RKO (cell line): ENCODE measurements at places on chromosomes 2 and 18.

- DNase-seq, result no peak
Measured at GRCh38 chr2:218899147-218899546, 18.5 kb downstream of the WNT10A start.

DNA sequence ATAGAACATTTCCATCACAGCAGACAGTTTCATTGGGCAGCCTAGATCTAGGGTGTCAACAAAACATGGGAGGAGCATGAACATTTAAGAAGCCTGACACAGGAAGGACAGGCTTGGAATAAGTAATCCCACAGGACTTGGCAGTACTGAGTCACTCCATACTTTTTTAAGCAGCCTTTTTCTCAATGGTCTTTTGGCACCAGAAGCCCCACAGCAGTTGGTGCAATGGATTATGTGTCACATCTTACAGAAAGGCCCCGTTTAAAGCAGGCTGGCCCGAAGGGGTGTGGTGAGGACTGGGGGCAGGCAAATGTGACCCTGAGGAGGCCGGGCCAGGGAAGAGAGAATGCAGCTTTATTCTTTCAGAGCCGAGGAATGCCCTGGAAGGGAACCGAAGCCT lies 26.6 kb downstream of the SPTBN1 start:
- DNase-seq, result no peak

- DNase-seq, result no peak
Measured at GRCh38 chr2:189791338-189792042, 7.2 kb downstream of the PMS1 start.

- DNase-seq, result no peak
Measured at GRCh38 chr2:17191223-17191622, 327.0 kb downstream of the RAD51AP2 start.

DNA sequence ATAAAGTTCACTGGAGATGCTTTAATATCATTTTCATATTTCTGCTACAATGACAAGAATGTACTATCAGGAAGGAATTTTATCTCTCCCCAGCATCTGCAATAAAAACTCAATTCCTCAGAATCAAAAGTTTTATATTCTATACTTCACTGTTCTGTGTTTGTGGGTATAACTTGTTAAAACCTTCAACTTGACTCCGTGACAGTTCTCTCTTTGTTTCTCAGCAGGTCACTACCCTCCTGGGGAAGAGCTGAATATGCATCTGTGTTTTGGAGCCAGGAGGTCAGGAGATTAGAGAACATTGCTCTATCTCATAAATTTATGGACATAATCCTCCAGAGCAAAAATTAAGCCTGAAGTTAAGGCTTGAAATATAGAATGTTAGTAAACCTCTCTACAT lies 411.4 kb downstream of the TRIB2 start:
- DNase-seq, result no peak

- DNase-seq, result no peak
Measured at GRCh38 chr2:21353879-21354679, 230.3 kb downstream of the TDRD15 start.

- no peak for DNase-seq
Measured at GRCh38 chr2:106695919-106696318, 190.0 kb downstream of the ST6GAL2 start.

DNA sequence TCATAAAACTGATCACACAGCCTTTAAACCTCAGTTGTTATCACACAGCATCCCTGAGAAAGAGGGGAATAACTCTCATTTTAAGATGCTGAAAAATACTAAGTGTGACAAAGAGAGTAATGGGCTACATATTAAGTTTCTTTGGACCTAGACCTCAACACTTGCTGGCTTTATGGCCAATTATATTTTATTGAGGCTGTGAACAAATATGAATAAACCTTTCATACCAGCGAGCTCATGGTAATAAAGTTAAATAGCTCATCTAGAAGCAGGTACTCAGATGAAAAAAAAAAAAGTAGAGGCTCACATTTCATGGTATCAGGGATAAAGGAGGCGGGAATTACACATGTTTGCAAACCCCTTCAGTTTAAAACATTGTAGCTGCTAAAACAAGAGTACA lies 75.7 kb downstream of the DOCK10 start:
- no peak for DNase-seq

DNA sequence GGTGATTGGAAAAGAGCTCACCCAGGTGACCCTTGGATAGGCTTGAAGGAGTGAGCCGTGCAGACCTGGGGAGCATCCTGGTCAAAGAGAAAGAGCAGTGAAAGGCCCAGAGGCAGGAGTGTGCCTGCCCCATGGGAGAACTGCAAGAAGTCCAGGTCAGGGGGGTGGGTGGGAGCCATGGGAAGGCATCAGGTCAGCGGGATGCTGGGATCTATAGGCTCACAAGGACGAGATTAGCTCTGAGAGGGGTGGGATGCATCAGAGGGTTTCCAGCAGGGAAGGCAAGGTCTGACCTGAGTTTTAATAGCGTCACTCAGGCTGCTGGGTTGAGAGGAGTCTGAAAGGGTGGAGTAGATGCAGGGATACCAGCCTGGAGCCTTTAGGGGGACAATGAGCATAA lies 158.6 kb downstream of the SMAD7 start:
- no peak for DNase-seq

GRCh38 chr2:236162882-236163470 lies 5.2 kb downstream of the GBX2 start:
- DNase-seq, result no peak

- no peak for DNase-seq
Measured at GRCh38 chr2:201185863-201186262, 2.9 kb downstream of the CASP10 start.

DNA sequence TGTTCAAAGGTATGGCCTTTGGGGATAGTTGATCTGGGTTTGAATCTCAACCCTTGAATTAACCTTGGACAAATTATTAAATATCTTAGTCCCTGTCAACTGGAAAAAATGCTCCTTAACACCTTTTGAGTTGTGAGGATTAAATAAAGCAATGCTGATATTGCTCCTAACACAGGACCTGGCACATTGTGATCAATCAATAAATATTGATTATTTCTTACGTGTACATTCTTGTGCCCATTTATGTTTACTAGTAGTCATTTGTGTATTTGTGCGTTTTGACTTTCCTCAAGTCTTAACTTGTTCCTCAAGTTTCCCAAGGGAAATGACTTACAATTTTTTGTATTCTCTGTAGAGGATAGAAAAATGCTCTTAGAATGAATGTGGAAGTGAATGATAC lies 19.6 kb upstream of the FIGN start:
- DNase-seq, result no peak

- no peak for DNase-seq
Measured at GRCh38 chr2:104861351-104862057, 7.6 kb downstream of the POU3F3 start.

DNA sequence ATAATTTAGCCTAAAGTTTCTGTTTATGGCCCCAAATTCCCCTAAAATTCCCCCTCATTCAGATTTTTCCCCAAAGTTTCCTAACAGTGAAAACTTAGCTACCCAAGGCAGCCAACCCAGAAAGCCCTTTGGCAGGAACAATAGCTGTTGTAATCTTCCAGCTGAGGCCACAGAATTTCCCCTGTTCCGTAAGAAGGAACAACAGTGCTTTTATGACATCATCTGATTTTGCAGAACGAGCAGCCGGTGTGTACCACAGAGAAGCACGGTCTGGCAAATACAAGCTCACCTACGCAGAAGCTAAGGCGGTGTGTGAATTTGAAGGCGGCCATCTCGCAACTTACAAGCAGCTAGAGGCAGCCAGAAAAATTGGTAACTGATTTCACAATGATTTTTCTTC lies 6.3 kb downstream of the TNFAIP6 start:
- DNase-seq, result no peak

DNA sequence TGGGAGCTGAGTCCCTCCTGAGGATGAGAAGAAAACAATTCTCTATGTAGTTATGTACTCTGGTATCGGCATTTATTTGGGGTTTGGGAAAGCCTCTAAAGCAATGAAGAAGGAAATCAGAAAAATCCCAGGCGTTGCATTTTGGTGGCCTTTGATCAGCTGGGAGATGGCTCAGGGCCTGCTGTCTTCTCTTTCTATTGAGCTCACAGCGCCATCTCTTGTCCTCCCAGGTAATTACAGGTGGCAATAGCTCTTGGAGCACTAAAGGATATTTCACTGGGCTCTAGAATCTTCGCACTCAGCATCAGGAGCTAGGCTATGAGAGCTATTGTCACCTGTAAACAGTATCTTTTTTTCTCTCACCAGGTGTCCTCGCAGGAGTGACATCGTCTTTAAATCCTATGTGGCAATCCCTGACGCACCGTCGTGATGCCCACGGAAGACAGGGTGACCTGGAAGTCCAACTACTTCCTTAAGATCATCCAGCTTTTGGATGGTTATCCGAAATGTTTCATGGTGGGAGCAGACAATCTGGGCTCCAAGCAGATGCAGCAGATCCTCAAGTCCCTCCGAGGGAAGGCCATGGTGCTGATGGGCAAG lies 76.1 kb upstream of the PMAIP1 start:
- peak; percentile 39 for DNase-seq

DNA sequence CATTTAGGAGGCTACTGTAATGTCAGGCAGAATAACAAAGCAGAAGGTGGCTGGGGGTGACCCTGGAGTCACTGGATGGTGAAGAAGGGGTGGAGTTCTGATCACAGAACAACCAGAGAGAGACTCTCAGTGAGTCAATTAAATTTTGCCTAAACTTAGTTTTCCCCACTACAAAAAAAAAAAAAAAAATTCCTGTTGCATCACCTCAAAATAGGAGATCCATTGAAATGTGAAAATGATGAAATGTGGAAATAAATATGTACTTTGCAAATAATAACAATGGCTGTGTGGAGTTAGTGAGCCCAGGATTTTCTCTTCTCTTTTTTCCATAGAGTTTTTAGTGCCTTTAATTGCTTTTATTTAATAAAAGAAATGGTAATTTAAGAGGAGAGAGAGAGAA lies 165.5 kb downstream of the GFPT1 start:
- DNase-seq, result no peak

- no peak for DNase-seq
Measured at GRCh38 chr2:84299211-84299775, 159.8 kb downstream of the SUCLG1 start.

GRCh38 chr2:56615760-56616159 lies 432.0 kb downstream of the CCDC85A start:
- DNase-seq, result no peak

DNA sequence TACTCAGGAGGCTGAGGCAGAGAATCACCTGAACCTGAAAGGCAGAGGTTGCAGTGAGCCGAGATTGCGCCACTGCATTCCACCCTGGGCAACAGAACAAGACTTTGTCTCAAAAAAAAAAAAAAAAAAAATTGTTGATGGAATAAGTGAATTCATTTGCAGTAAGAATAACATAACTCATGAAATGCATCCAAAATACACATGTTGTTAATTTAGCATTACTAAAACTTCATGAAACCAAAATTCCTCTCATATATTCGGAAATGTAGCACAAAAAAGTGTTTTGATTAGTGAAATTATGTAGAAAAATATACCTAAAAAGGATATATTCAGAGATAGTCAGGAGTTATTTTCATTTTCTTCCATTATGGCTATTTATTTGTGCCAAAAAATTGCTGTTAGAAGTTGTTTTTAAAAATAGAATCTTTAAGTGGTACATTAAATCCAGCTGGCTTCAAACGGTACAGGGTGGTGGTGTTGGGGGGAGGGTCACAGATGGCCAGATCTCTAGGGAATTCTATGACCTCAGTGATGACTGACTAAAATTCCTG lies 78.2 kb upstream of the UGP2 start:
- no peak for DNase-seq

DNA sequence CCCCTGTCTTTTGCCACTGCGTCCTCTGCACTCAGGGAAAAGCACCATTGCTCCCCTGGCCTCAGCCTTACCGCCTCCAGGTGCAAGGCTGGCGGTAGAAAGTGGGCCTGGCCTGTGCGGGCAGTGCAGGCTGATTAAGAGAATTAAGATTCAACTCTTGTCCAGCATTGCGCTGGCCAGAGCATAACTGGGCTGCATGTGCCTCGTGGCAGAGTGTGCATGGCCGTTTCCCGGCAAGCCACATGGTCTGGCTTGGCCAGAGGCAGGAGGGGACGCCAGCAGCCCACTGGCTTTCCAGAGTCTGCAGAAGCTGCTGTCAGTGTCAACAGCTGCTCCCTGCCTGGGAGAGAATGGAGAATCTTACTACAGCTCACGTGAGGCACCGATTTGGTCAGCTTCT lies 12.3 kb downstream of the NTSR2 start:
- DNase-seq, result no peak

DNA sequence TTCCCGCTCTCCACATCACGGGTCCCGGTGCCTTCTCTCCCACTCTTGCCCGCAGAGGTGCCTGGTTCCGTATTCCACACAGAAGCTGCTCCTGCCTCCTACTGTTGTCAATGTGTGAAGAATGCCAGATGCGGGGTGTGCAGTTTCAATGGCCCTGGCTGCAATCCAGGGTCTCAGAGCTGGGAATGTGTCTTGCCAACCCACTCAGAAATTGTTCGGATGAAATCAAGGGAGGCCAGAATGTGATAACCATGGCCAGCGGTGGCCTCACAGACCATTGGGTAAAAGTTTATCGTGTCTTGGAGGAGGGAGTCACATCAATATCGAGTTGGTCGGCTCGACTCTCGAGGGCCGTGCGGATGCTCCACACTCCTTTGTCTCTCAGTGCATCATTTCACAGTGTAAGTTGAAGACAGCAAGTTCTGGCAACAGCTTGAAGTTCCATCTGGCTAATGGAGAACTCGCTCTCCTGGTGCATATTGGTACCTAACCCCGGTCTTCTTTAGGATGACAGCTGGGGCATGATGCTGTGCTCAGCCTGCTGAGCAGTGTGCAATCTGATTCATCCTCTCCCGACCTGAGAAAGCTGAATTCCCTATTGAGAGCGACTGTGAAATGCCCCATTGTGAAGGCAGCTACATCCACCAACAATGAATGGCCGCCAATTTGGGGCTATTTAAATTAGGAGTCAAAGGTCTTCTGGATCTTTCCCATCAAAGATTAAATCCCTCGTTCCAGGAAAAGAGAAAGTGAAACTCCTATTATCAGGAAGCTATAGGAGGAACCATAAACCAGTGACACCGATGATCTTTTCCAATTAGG lies 389.0 kb downstream of the SOX11 start:
- DNase-seq, result no peak

DNA sequence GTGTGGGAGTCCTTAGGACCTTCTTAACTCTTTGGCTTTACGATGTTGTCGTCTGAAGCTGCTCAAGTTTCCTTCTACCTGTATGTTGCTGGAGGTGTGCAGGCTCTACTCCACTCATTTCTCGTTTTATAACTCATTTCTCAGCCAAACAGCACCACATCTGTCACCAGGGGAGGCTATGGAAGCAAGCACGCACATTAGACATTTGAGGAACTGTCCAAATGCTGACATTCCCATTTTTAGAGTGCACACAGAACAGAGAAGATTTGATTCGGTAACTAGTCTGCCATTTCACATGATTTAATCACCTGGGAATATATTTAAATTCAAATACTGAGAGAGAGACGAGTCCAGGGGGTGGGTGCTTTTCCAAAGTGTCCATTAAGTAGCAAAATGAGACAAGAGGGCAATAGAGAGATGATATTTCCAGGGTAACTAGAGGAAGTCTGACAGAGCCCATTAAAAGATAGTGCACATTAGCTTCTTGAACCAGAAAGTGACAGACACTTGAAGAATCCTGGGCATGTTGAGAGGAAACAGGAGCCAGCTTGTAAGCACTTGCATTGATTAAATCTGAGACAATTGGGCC lies 793.3 kb downstream of the TDRD15 start:
- DNase-seq, result no peak
